ENCODE measurements at places on chromosomes 11 and 22.

GRCh38 chr11:66335531-66336233 is 552 bp downstream of the RIN1 start:
- peak; percentile 67 for DNase-seq

DNA sequence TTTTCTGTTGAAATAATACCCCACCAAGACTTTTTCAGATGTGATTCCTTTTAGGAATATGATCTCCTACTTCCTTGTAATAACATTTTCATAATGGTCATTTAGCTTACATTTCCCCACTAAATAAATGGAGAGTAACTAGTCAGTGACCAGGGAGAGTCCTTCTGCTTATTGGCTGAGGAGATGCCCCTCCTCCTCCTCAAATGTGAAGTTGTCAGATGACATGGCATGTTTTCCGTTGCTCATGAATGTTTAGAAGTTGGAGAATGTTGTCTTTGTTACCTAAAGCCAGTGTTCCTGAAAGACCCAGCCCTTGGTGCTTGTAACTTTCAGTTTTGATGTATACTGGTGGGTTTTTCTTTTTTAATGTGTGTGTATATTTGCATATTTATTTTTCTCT is 38.2 kb downstream of the CSRP3 start:
- DNase-seq: no peak

GRCh38 chr11:30346068-30346688 is 23.3 kb downstream of the ARL14EP start:
- no peak for DNase-seq

DNA sequence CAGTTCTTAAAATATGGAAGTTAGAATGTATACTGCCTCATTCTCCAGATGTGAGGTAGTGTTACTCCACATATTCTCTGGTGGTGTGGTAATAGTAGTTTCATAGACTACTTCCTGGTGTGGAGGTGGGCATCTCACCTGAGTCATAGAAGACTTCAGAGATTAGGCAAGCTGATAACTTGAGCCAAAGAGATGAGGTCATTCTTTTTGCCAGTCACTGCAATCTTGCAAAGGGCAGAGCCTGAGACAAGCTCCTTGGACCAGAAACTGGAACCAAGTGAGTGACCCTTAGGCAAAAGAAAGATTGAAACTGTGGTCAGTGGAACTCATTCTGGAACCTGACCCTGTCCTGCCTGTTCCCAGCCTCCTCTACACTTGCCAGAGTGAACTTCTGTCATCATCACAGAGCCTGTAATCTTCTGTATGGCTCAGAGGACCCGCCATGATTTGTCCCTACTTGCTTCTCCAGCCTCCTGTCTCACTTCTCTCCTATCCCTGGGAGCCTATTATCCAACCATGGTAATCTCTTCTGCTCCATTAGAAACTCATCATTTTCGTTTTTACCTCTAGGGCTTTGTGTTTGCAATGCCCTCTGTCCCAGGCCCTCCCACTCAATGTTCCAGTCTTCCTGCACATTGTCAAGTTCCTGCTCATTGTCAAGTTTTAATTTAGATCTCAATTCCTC is 10.6 kb upstream of the CCDC83 start:
- DNase-seq: peak; percentile 85

GRCh38 chr11:62708793-62709192 is 1.3 kb downstream of the GNG3 start:
- DNase-seq: no peak

GRCh38 chr11:12698048-12698447 is 23.8 kb downstream of the TEAD1 start:
- no peak for DNase-seq

DNA sequence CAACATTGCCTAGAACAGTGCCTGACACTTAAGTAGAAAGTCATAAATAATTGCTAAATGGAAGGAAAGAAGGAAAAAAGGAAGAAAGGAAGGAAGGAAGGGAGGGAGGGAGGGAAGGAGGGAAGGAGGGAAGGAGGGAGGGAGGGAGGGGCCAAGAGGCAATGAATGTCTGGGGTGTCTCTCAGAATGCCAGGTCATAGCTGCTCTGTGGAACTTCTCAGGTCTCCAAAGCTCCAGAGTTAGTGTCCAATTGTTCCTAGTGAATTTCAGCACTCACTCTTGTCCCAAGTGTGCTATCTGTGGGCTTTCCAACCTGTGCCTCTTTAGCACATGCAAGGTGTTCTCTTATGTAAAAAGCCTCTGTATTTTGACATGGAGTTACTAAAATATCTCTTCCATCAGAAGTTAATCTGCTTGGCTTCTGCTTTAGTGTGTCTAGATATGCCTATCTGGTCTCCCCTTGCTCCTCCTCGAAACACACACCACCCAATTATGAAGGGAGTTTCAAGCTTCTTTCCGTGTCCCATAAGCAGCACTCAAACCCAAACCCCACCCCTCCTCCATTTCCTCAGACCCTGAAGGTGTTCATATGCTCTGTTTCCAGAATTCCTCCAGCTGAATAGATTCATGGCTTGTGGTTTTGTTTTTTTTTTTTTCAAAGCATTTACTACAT is 56.5 kb downstream of the FAM76B start:
- no peak for DNase-seq

DNA sequence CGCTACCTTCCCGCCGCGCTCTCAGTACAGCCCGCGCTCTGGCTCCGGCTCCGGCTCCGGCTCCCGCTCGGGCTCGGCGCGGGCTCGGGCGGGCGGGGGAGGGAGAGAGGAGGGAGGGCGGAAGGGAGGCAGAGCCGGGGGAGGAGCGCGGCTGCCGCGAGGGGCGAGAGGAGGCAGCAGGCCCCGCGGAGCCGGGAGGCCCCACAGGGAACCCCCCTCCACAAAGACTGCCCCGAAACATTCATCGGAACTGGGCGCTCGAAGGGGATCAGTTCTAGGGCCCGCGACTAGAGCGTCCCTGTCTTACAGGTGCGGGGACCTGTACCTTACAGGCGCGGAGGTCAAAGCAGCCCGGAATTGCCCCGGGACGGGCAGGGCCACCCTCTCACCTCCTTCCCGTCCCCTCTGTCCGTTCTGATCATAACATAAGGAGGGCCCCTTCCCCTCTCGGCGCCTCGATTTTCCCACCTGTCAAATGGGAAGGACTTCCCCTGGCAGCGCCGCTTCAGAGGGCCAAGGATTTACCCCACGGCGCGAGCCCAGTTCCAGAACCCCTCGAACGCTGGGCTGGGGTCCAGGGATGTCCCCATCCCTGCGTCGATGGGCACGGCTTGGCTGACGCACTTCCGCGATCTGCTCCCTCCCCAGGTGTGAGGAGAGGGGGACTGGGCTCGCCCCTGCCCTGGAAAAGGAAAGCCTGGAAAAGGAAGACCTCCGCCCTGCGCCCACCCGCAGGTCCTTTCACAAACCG is at the start of gene SHISA8:
Gene SHISA8, minus strand, starts transcription at position 40 of the 751 bp plus-strand sequence. CDS start 407 bp downstream, outside the sequence.
- no peak for DNase-seq

DNA sequence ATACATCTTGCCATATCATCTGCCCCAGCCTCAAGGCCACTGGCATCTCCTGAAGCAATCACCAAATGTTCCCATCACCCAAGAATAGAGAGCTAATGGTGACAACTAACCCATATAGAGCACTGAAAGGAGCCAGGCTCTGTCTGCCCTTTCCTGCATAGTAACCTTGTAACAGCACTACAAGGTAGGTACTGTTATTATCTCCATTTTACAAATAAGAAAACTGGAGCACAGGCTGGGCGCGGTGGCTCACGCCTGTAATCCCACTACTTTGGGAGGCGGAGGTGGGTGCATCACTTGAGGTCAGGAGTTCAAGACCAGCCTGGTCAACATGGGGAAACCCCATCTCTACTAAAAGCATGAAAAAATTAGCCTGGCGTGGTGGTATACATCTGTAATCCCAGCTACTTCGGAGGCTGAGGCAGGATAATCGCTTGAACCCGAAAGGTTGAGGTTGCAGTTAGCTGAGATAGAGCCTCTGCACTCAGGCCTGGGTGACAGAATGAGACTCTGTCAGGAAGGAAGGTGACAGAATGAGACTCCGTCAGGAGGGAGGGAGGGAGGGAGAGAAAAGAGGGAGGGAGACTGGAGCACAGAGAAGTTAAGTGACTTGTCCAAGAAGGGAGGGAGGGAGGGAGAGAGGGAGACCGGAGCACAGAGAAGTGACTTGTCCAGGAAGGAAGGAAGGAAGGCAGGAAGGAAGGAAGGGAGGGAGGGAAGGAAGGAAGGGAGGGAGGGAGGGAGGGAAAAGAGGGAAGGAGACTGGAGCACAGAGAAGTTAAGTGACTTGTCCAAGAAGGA is 2.2 kb downstream of the SLC35F2 start:
- DNase-seq: no peak

- DNase-seq: peak; percentile 65
These were observed 15.3 kb downstream of the BLID start for GRCh38 chr11:122100756-122101080.

DNA sequence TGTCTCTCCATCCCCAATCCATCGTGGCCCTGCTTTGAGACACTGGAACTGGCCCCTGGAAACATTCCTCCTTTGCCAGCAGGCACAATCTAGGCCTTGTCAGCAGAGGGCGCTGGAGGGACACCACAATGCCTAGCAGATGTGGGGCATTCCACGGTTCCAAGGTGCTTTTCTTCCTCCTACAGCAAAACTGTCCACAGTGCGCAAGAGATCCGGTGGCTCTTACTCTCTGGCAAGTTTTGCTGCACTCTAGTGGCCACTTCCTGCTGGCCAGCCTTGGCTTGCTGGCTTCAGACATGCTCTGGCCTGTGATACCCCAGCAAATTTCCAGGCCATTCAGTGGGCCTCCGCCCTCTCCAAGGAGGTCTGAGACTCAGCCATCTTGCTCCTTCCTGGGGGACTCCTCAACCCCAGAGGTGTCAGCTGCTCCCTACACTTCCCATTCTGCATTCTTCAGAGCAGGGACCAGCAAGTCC is 17.1 kb upstream of the RBM4B start:
- DNase-seq: peak; percentile 90

- DNase-seq: no peak
These were observed 103.2 kb downstream of the C11orf65 start for GRCh38 chr11:108364159-108364558.

DNA sequence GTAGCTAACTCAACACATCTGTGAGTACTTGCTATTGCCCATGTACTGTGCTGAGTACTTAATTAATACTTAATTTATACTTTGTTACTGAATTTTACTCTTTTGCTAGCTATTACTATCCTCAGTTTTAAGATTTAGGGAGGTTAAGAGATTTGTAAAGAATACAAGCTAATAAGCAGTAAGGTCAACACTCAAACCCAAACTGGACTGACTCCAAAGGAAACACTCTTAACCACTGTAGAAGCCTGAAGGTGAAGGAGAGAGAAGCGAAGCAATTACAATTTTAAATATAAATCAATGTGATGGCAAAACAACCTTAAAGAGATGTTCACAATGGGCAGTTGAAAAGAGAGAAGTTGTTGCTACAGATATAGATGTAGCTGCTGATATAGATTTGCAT is 204.5 kb downstream of the GUCY1A2 start:
- no peak for DNase-seq

DNA sequence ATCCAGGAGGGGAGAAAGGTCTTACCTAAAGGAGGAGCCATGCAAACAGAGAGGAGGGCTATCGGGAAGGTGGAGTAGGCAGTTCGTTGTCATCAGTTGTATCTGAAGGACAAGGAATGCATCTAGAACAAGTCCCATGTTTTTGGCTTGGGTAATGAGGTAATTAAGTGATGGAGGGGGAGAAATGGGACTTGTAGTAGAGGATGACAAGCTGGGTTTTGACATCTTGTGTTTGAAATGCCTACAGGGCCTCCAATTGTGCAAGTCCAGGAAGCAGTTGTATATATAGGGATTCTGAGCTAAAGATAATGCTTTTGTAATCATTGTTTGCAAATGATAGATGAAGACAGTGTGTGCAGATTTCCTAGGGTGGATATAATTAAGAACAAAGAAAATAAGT is 622.8 kb downstream of the NTM start:
- no peak for DNase-seq

DNA sequence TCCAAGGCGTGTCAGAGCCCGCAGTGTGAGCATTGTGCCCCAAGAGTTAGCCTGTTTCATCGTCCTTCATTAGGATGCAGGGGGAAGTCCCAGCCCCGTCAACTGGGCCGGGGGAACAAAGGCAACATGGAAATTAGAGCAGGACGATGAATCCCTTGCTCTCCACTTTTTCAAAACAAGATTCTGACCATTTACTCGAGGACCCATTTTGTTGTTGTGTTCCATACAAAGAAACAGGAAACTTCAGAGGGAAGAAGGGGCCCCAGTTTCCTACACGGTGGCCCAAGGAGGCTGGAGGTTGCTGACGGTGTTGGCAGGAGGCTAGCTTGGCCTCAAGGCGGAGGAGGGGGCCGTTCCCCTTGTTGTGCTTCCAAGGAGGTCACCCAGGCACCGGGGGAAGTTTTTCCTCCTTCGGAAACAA is 44.0 kb upstream of the SLC1A2 start:
- DNase-seq: no peak

GRCh38 chr11:19240420-19241259 is at the start of gene E2F8:
Gene E2F8, minus strand, starts transcription at chr11:19240945. Its CDS starts 824 bp downstream, at chr11:19240121.
- peak; percentile 92 for DNase-seq

DNA sequence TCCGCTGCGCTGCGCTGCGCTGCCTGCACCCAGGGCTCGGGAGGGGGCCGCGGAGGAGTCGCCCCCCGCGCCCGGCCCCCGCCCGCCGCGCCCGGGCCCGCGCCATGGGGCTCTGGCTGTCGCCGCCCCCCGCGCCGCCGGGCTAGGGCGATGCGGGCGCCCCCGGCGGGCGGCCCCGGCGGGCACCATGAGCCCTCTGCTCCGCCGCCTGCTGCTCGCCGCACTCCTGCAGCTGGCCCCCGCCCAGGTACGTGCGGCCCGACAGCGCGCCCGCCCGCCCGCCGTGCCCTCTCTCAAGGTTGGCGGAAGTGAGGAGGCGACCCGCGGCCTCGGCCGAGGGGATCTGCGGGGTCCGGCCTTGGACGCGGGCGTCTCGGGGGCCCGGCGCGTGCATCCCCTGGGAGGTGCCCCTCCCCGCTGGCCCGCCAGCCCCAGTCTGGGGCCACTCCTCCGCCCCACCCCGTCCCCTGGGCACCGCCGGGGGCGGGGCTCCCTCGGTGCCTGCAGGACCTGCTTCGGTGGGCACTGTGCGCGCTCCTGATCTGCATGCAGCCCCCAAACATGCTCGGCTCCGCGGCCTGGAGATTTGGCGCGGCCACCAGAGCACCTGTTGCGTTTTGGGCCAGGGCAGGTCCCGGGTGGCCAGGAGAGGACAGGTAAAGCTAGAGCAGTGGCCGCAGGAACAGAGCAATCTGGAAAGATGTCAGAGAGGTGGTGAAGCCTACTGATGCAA is 429 bp downstream of the VEGFB start:
- no peak for DNase-seq

GRCh38 chr22:42341779-42342178 is 71.3 kb upstream of the TCF20 start:
- no peak for DNase-seq

- peak; percentile 91 for DNase-seq
These were observed 48.5 kb upstream of the PRDM11 start for GRCh38 chr11:45097721-45098493.

DNA sequence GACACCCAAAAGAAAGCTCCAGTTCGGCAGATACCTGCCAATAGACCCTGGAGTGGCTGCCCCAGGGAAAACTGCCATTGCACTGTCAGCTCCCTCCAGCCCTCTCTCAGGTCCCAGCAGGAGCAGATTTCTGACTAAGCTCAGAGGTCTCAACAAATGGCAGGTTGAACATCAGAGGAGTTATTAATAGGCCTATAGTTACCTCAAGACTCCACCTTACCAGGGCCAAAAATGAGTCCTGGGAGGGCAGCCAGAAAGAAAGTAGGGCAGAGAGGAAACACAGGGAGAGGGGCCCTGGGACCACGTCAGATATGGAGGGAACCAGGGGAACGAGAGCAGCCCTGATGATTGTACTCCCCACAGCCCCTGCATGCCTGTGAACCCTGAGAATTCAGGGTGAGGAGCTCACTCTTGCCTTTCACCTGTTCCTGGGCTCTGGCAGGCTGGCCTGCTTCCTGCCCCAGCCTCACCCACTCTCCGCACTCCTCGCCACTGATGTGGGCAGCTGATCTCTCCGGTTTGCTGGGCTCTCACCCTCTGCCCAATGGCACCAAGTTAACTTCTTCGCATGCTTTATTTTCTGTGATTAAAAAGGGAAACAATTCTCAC is 4.3 kb upstream of the RGL4 start:
- DNase-seq: no peak

All from NCI-H226 (cell line).